M059J (cell line): ENCODE measurements at places on chromosomes 3 and 15.

DNA sequence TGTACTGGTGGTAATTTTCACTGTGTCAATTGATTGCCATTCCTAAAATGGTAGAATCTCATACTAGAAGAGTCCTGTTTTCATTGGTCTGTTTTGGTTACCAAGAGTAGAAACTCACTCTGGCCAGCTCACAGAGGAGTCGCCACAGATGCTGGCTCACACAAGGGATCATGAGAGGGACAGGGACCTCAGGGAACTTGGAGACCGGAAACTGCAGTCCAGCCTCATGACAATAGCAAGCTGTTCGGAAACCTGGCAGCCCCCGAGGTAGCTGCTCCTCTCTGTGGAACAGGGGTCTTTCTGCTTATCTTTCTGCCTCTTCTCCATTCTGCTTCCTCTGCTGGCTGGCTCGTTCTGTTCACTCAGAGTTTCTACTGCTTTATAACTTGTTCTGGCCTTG is 192.9 kb downstream of the PLCL2 start:
- peak; percentile 34 for DNase-seq

- no peak for DNase-seq
Observed at GRCh38 chr3:122263058-122263457, 62.0 kb upstream of the CSTA start.

DNA sequence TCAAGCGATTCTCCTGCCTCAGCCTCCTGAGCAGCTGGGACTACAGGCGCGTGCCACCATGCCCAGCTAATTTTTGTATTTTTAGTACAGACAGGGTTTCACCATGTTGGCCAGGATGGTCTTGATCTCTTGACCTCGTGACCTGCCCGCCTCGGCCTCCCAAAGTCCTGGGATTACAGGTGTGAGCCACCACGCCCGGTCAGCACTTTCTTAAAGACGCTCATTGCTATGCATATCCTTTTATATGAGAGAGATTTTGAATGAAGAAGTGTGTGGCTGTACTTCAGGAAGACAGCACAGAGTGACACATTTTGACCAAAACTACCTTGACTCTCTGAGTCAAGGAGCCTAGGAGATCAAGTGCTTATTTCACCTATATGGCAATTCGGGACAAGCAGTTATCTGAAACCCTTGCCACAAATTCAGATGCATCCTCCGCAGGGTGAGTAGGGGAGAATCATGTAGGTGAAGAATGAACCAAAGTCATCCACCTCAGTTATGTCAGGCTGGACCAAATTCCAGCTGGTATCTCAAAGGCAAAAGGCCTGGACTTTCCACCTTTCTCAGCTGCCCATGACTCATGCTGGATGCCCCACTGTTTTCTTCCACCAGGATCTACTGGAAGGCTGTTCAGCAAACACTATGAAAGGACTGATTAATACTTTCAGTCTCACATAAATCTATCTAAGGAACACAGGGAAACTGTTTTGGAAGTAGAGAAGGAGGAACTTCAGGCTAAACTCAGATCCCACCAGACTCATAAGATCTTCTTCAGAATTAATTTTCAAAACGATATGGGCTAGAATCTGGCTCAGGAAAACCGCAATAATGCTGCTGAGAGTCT is 31.9 kb downstream of the SUSD5 start:
- DNase-seq: peak; percentile 50

GRCh38 chr3:188742755-188743550 is 428.8 kb upstream of the TPRG1 start:
- no peak for DNase-seq

DNA sequence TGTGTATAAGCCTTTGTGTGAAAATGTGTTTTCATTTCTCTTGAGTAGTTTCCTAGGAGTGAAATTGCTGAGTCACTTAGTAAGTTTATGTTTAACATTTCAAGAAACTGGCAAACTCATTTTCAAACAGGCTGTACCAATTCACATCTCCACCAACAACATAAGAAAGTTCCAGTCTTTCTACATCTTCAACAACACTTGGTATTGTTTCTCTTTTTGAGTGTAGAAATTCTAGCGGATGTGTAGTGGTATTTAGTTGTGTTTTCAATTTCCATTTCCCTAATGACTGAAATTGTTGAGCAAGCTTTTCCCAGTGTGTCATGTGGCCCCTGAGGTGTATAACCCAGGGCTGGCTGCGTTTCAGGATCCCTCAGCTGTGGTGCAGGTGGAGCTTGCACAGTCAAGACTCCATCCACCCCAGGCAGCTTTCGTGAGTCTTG is 258.5 kb downstream of the PDCD6IP start:
- peak; percentile 9 for DNase-seq

- peak; percentile 13 for DNase-seq
Observed at GRCh38 chr3:49673121-49673714, 933 bp upstream of the APEH start.

- no peak for DNase-seq
Observed at GRCh38 chr3:67030785-67031740, 33.0 kb downstream of the KBTBD8 start.

- peak; percentile 38 for DNase-seq
Observed at GRCh38 chr15:70376929-70377691, 279.4 kb upstream of the TLE3 start.

GRCh38 chr15:78671626-78672211 is 30.7 kb upstream of the CHRNB4 start:
- no peak for DNase-seq

- no peak for DNase-seq
Observed at GRCh38 chr15:59115047-59115446, 10.1 kb downstream of the CCNB2 start.

DNA sequence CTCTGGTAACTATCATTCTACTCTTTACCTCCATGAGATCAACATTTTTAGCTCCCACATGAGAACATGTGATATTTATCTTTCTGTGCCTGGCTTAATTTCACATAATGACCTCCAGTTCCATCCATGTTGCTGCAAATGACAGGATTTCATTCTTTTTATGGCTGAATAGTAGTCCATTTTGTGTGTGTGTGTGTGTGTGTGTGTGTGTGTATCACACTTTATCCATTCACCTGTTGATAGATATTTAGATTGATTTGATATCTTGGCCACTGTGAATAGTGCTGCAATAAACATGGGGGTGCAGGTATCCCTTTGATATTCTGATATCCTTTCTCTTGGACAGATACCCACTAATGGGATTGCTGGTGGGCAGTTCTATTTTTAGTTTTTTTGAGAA is 18.3 kb downstream of the DLG1 start:
- no peak for DNase-seq
